Stimulated activated CD4-positive, alpha-beta T cell treated with anti-CD3 and anti-CD28 coated beads, Interleukin-4, amount 100 ng/mL, for 1 hour (primary cell): ENCODE measurements at places on chromosomes 7 and 10.
A peak's percentile ranks its signal among the peaks of the same experiment; 100 is the strongest.

DNA sequence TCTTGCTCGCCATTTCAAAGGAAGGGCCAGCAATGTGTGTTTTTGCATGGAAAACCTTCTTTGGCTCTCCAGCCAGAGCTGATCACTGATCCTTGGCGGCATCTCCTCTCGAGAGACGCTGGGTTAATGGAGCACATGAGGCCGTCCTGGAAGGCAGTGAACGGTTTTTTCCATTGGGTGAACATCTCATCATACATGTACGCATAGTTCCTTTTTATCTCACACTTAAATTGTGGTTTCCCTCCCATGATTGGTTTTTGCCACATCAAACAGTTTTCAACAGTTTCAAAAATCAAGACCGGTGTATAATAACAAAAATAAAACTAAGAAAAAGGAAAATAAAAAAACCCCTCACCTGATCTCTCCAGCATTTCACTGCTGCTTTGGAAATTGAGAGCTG is 276.4 kb downstream of the TCF7L2 start:
- DNase-seq, result peak; percentile 7

DNA sequence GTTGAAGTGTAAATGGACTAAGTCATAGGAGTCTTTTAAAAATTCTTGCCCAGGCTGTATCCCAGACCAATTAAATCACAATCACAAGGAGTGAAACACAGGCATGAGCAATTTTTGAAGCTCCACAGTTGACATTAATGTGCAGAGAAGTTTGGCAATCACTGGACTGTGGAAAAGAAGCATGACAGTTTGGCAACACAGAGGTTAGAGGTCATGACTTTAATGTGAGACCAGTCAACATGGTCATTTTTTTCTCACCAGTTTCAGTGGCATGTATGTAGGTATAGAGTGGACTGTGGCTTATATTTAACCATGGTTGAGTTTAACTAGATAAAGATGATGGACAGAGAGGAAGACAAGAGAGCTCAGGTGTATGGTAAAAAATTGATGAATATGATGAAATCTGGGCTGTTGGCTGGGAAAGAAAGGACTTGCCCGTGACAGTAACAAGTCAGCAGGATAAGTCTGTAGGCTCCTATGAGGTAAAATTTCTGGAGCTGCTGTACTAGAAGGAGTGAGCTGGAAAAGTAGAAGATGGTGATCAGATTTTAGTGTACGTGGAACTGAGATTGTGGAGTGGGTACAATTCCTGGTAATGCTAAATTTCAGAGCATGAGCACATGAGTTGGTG is 432.2 kb upstream of the GHITM start:
- DNase-seq, result no peak

DNA sequence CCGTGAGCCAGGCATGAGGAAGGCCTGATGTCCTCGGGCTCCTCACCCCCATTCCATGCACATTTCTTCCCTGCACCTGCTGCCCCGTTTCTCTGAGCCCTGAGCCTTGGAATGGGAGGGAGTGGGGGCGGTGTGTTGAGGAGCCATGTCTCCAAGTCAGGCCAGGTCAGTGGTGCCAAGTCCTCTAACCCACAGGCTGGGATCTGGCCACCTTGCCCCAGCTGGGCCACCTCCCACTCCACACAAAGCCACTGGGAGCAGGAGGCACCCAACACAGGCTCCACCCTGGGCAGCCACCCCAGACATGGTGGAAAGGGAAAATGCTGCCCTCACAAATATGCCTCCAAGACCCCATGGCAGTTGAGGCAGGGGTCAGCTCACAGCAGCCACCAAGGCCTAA is 27.7 kb downstream of the ZCCHC24 start:
- no peak for DNase-seq

GRCh38 chr7:124930173-124930623 is 573 bp upstream of the POT1 start:
- no peak for DNase-seq

GRCh38 chr10:125048094-125048864 is 106.4 kb downstream of the ZRANB1 start:
- DNase-seq, result peak; percentile 58

DNA sequence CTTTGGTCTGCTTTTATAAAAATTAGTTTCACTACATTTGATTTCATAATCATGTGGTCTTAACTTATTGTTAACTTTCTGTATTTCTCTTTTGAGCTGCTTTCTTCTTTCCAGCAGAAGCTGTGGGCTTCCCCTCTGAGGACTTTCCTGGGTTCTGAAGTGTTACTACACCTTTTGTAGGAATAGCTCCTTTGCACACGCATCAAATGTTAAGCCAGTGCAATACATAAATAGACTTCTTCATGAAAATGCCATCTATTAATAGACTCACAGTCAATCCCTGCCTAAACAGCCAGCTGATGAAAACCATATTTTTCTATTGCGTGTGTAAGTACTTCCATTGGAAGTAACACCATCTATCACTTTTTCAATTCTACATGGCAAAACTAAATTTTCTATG is 1.5 kb downstream of the ABCB4 start:
- DNase-seq, result no peak

DNA sequence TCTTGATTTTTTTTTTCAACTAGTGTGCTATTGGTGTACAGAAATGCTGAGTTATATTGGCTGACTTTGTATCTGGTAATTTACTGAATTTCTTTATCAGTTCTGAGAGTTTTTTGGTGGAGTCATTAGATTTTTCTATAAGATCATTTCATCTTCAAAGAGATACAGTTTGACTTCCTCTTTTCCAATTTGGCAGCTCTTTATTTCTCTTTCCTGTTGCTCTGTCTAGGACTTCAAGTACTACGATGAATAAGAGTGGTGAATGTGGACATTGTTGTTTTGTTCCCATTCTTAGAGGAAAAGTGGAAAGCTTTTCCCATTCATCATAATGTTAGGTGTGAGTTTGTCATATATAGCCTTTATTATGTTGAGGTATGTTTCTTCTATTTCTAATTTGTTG is 50.2 kb downstream of the LOXL4 start:
- no peak for DNase-seq

DNA sequence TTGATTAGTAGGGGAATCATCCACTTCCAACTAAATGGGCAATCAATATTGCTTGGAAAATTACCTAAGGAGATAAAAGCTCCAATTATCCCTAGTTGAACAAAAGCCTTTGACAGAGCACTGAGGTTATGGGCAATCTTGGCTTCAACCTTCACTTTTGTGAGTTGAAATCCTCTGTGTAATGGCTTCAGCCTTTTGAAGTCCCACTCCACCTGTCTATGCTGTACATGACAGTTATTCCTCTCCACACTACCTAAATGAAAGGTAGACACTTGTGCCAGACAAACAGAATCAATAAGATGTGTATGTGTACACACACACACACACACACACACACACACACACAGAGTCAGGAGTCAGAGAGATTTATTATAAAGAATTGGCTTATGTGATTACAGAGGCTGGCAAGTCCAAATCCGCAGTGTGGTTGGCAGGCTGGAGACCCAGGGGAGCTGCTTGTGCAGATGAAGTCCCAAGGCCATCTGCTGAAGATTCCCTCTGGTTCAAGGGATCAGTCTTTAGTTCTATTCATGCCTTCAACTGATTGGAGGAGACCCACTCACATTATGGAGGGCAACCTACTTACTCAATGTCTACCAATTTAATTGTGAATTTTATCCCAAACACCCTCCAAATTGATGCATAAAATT is 164.8 kb upstream of the CDC14C start:
- no peak for DNase-seq

DNA sequence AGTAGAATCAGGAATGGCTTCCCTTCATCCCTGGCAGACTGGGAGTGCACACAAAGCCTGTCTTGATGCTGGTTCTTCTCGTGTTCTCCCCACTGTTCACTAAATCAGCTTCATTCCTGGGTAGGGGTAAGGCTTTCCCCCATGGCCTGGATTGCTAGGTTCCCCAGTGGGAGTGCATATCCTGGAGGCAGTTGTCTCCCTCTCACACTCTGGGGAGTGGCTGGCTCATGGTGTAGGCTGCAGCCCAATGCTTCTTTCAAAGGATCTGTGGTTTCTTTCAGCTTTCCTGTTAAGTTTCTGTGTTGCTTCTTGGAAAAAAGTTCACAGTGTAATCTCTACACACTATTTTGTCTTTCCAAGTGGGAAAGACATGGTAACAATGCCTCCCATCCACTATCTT is 32.6 kb upstream of the ARMC3 start:
- no peak for DNase-seq

DNA sequence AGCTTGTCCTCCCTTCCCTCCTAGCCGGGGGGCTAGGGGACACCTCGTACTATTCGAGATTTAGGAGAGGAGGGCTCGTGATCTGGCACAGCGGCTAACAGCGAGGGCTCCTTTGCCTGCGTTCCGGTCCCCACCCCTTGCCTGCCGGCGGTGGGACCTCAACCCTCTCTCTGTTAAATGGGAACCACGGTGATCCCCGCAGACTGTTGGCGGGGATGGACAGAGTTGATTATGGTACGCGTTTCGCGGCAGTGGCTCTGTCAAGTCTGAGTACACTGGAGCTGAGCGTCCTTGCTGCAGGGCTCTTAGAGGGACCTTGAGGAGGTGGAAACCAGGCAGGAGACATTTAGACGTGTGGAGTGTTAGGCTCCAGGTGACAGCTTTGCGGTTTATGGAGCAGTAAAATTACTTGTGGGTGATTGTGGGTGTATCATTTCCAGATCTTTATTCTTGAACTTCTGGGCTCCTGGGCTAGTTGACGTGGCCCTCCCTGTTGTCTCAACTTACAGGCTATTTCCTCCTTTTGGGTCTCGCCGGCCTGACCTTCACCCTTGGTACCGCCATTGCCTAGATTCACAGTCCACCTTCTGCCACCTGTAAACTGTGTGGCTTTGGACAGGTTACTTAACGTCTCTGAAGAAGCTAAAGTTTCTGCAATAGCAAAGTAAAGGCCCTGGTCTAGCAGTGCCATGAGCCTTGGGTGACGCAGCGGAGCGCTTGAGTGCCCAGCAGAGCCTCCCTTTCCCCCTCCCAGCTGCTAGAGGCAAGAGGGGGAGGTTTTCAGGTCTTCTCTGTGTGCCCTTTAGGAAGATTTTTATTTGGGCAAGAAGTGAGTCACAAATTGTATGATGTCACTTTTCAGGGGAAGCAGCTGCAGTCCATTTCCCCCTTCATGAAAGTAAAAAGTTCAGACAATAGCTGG is 739 bp downstream of the CASP7 start:
- peak; percentile 18 for DNase-seq

GRCh38 chr7:125681508-125681907 is 751.9 kb upstream of the POT1 start:
- DNase-seq, result no peak

GRCh38 chr10:119642556-119643111 is 8.5 kb upstream of the BAG3 start:
- DNase-seq, result no peak

GRCh38 chr7:83339907-83340306 is 177.2 kb upstream of the PCLO start:
- no peak for DNase-seq

DNA sequence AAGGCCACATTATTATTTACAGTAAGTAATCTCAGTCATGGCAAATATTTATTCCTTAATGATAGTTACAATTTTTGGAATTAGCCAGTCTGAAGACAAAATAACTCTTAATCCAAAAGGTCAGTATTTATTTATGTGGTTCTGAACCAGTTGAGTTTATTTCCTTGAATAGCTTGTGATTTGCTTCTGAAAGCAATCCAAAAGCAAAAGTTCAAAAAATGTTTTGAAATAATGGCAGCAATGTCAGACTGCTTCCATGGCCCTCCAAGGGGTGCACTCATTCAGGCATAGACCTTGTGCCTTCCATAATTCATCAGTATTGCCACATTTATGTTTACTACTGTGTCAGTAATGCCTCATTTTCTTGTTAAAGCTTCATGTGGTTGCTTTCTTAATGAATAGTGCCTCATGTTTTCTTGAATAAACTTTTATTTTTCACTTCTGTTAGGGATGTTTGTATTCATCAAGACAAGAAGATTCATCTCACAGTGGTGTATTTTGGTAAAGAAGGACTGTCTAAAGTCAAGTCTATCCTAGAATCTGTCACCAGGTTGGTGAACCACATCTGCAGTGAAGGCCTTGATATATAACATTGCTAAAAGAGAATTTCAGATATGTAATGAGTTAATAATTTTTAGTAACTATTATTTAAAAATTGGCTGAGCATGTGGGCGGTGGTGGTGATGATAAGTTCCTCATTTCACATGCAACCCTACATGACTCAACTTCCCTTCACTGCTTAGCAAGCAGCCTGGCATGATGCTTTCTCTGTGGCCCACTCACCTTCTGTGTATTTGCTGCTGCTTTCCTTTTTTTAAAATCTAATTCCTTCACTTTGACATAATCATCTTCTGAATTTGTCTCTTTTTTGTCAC is 22.0 kb downstream of the CSGALNACT2 start:
- peak; percentile 46 for DNase-seq

DNA sequence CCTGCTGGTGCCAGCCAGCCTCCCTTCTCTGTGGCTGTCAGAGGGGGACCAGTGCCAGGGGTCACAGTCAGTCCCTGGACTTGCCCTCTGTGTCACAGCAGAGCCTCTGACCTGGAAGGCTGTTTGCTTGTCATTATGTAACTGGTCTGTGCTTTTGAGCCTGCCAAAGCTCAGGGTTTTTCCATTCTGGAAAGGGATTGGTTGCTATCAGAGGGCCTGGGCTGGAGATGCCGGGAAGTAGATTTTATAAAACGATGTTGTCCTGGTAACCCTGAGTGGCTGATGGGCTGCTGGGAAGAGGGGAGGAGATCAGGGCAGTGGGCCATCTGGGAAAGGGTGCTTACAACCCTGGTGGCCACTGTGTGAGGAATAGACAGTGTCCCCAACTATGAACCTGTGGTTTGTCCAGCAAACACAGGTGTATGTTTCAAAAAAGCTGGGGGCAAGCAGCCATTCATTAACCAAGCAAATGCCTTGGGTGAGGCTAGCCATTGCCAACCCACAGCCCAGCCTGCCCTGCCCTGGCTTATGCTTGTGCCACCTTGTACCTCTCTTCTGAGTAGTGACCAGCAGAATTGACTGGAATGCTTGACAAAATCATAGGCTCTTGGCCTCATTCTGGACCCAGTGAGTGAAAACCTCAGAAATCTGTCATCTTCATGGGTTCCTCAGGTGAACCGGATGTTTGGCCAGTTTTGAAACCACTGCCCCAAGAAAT is 21.6 kb downstream of the SFTPD start:
- DNase-seq, result no peak

DNA sequence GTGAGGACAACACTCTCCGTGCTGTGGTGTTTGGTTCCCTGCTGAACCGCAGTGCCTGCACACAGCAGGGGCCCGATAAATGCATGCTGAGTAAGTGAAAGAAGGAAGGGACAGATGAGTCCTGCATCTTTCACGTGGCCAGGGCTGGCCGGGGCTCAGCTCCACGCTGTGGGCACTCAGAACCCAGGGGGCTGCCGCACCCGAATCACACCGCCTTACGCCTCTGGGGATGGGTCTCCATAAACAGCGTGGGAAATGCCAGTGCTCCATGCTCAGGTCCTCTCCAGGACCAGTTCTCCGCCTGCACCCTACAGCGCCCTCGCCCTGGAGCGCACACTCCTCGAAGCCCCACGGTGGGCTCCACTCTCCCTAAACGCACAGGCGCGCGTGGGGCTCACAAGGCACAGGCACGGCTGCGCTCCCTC is 38.1 kb downstream of the RASGEF1A start:
- DNase-seq, result no peak

- DNase-seq, result no peak
Measured at GRCh38 chr7:64885520-64886240, 17.4 kb upstream of the ZNF273 start.
